ENCODE measurements at places on chromosomes 5 and 9.

DNA sequence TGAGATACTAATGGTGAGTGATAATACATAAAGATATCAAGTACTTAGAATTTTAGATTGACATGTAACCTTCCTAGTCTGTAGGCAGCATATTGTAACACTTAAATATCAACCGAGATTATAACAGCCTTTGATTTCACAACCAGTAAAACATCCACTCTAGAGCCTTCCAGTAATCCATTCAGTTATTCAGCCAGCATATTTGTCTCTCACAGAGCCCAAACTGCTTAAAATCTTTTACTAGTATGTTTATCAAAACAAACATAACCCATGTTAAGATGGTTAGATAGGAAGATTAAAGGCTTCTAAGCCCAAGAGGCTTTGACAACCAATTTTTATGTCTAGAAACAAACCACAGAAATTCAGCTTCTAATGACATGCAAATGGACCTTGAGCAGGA, 177.9 kb upstream of the FST start:
- no peak for DNase-seq

DNA sequence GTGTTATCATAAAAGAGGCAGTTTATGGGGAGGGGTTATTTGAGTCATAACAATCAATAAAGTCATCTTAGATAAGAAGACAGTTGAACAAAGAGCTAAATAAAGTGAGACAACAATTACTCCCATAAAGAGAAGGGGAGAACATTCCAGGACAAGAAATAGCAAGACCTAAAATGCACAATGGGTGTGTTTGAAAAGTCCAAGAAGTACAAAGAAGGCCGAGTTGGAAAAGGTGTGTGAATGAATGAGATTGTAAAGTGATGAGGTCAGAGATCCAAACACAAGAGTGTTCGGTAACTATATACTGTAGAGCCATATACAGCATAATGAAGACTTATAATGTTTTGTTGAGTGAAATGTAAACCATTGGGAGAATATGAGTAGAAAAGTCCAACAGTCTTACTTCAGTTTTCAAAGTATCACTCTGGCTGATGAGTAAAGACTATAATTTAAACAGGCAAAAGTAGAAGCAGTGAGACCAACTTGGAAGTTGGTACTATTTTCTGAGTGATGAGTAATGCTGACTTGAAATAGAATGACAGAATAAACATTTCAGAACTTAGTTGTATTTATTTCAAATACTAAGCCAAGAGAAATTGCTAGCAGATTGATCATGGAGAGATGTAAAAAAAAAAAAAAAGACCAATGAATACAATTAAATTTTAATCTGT, 868.7 kb upstream of the CDH9 start:
- DNase-seq: no peak

- DNase-seq: no peak
These were observed 4.7 kb upstream of the PTGS1 start for GRCh38 chr9:122366074-122366660.

- peak; percentile 10 for DNase-seq
These were observed 453.6 kb upstream of the TUSC1 start for GRCh38 chr9:26131886-26132285.

GRCh38 chr9:36987891-36988290, 46.2 kb downstream of the PAX5 start:
- DNase-seq: no peak
